ENCODE measurements at places on chromosomes 3 and 15. TPM values are rescaled to one million over a fixed set of nuclear protein-coding genes. Genes with fewer than 3 reads are reported as not detected.

Gene RBP2
- not detected for total RNA-seq

Gene GOLGA8M
- total RNA-seq: 0.51 TPM

Gene CNOT10
- total RNA-seq: 42.6 TPM

Gene GCNT3
- total RNA-seq: 0.18 TPM

Gene VILL
- 0.44 TPM for total RNA-seq

Gene PLCH1
- total RNA-seq: 4.1 TPM

Gene GABRR3
- total RNA-seq: not detected

Gene CHST13
- not detected for total RNA-seq

Gene MME
- 1.2 TPM for total RNA-seq

Gene NUSAP1
- total RNA-seq: 178 TPM

Gene GOLGA8J
- not detected for total RNA-seq

Gene FRMD5
- 12.2 TPM for total RNA-seq

Gene SLCO2A1
- not detected for total RNA-seq

Gene SERPINI2
- total RNA-seq: not detected

Gene TPRG1
- total RNA-seq: 1.2 TPM

Gene PLCL2
- total RNA-seq: 9.8 TPM

Gene TMEM266
- not detected for total RNA-seq

Gene CLDN11
- 32.0 TPM for total RNA-seq

Gene POLQ
- 22.2 TPM for total RNA-seq

Gene A4GNT
- not detected for total RNA-seq

Gene FEZF2
- not detected for total RNA-seq

Gene SLC28A1
- total RNA-seq: 1.1 TPM

Gene TMC3
- total RNA-seq: not detected

Gene NECTIN3
- 12.8 TPM for total RNA-seq

Gene ALDH1A2
- 2.2 TPM for total RNA-seq

Gene NAA80
- 8.7 TPM for total RNA-seq

Gene KNG1
- total RNA-seq: not detected

Gene EPHA3
- total RNA-seq: 0.33 TPM

Gene ARRDC4
- 7.1 TPM for total RNA-seq

Gene NEO1
- total RNA-seq: 1.2 TPM

Gene C3orf52
- total RNA-seq: 16.7 TPM

Gene SATB1
- total RNA-seq: 15.6 TPM

Gene TEX55
- 0.33 TPM for total RNA-seq

Gene SIDT1
- 18.4 TPM for total RNA-seq

Gene MRPL47
- total RNA-seq: 68.0 TPM

Gene SMAD6
- total RNA-seq: 19.9 TPM

Gene ZNF774
- total RNA-seq: 1.1 TPM

Gene SENP2
- 44.3 TPM for total RNA-seq

Gene IL5RA
- total RNA-seq: not detected

Gene MUC20
- total RNA-seq: 0.69 TPM

Gene COL6A5
- total RNA-seq: not detected

Gene PLA1A
- total RNA-seq: 0.36 TPM

Gene SPINK8
- total RNA-seq: not detected

All from PC-3 (cell line).